ENCODE measurements at places on chromosomes 7 and 10.

GRCh38 chr10:1308962-1309616 is 252.9 kb downstream of the WDR37 start:
- DNase-seq: no peak

GRCh38 chr7:50864694-50865093 is 82.0 kb upstream of the GRB10 start:
- no peak for DNase-seq

GRCh38 chr10:110421512-110422138 is 76.1 kb upstream of the DUSP5 start:
- no peak for DNase-seq

DNA sequence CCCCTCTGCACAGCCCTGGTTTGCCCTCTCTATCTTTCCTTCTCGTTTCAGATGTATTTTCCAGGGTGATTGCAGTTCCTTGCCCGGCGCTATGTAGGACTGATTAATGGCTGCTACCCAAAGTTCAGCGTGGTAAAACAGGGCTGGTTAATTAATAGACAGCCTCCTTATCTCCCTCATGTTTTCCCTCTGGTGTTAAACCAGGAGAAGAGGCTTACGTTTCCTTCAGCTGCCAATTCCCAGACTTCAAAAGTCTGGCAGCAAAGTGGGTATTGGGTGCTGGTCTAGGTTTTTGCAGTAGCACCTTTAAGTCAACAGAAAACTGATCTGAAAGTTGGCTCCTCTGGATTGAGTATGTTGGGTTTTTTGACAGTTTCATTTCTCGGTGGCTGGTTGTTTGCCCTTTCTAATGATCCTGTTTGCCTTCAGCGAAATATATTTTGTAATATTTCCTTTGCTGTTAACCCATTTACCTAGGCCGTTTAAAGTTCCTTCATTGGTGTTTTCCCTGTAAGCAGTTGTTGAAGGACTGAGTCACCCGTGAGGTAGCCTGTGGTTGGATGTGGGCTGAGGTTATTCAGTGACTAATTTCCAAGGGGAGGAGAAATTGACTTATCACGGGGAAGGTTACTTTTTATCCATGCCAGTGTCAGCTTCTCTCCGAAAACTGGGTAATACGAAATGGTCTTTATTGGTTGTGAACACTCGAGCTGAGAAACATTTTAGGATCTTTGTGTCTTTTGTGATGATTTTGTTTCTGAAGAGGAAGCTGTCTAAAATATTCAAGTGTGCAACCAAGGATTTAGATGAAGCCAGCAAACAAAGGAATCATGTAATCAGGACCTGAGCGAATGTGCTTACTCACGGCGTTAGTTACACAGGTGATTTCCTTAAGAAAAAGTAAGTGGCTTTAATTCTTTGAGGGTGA is 257.2 kb downstream of the KIAA1217 start:
- no peak for DNase-seq

DNA sequence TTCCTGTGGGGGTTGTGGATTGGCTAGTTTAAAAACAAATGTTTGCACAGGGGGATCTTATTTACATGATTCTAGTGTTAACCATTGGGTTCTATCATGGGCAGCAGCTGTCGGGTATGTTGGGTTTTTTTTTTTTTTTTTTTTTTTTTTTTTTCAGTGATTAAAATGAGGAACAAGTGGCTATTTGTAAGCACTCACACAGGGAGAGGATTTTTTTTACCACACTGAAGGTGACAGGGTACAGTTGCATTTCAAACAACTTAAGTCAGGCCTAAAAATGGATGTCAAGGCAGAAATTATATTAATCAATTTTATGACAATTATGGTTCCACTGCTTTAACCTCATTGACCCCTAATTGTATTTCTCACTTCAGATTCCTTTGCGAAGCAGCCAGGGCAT is 92.8 kb downstream of the CD36 start:
- no peak for DNase-seq

DNA sequence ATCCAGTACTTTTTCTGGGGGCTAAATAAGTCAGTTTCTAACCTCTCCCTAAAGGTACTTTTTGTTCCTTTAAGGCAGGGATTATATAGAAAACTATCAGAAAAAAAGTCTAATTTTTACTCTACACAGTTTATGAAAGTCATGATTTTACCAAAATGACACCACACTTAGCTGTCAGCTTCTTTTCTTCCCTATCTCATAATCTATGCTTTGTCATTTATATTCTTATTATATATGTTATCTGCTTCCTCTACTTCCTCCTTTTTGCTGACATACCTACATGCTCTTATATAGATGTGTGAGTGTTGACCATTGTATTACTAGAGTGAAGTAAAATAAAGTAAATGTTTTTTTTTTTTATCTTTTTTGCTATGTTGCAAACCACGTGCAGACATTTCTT is 203.9 kb upstream of the CHRM2 start:
- no peak for DNase-seq

DNA sequence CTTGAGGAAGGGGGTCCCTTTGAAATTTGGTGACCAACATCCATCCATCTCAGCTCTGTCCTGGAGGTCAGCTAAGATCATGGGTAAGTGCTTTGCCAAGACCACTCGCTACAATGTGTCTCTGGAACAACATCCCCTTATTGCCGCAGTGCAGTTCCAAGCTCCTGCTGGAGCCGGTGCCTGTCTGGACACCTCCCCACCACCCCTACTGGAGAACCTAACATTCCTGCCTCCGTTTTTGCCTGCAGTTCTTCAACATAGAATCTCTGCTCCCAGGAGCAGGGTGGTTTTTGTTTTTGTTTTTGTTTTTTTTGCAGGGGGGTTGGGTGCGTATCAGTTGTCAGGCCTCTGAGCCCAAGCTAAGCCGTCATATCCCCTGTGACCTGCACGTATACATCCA is 51.2 kb upstream of the FXYD4 start:
- no peak for DNase-seq

DNA sequence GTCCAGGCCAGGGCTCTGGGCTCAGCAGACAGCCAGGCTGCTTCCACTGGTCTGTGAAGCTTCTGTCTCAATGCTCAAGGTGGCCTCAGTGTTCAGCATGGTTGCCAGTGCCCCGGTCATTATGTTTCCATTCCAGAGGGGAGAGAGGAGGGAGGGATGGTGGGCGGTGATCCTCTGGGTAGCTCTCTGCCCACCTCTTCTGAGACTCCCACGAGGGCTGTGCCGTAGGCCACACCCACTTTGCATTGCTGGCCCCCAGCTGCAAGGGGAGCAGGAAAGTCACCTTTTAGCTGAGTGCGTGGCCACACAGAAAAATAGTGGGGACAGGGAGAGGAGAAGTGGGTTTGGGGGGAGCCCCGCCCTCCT is 42.5 kb downstream of the FOXK1 start:
- DNase-seq: no peak

DNA sequence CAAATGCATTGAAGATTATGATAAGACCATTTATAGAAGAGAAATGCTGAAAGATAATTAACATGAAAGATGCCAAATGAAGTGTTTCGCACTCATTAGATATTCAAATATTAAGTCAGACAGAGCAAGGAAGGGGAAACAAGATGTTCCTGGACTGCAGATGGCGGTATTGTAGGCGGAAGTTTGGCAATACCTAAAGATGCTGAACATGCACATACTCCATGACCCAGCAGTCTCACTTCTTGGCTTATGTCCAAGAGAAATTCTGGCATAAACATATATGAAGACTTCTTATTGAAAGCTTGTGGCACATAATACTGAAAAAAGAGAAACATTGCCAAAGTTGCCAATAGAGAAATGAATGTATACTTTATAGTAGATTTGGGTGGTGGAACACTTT is 325.4 kb upstream of the SEMA3C start:
- DNase-seq: no peak

GRCh38 chr7:30143748-30144251 is 9.0 kb downstream of the MTURN start:
- DNase-seq: no peak

DNA sequence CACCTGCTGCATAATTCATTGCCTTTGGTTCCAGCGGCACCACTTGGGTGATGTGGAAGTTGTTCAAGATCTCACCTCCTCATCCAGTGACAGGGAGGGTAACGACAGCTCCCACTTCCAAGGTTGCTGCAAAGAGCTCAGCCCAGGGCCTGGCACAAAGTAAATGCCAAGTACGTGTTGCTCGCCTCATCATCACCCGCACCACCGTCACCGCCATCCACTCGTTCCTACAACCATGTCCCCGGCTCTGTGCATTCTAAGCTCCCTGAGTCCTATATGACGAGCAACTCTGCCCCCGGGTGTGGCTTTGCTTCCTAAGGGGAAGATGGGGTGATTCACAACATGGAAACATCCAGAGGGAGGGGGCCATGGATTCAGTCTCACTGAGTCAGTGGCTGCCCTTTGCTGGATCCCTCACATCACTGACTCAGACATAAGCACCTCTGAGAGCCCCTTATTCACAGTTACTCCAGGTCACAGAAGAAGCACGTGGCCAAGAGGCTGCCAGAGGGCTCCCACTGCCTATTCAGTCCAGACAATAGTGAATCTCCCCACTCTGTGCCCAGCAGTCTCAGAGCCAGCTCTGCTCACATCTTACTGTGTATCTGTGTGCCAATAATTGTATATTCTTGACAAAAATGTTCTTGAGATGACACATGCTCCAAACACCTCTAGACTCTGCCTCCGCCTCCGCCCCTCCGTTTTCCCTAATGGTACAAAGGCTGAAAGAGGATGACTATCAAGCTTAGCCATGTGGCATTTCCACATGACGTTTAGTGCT is 159.1 kb downstream of the GFRA1 start:
- DNase-seq: no peak

DNA sequence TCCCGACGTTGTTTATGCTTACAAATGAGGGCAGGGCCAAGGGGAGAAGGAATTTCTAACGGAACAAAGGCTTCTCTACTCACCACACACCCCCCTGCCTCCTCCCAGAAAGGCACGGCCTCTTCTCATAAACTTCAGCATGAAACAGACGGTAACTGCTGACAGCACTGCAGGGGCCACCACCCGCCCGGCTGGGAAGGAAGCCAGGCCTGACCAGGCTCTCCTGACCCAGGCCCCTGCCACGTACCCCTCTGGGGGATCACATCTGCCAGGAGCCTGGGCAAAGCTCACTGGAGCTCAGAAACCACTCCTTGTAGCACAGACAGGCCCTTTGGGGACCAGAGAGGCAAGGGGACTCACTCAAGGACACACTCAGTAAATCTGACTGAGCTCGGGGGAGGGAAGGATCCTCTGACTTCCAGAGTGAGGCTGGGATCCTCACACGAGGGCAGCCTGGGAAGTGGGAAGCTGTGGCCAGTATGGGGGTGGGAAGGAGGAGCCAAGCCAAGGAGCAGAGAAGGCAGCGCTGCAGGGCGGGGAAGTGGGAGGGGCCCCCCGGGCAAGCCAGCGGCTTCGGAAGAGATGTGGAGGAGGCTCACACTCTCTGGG is 46.1 kb downstream of the ZCCHC24 start:
- DNase-seq: no peak

DNA sequence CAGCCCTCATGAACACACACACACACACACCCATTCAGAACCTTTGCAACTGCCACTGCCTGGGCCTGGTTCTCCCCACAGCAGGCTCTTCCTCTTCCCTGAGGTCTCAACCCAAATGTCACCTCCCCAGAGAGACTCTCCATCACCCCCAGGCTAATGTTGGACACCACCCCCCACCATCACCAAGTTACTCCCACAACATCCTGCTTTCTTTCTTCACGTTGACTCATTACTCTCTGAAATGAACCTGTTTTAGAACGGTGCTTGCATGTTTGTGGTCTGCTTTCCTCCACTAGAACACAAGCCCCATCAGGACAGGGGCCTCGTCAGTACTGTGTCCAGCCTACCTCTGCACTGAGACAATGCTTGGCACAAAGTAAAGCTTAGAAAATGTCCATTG is 16.0 kb downstream of the AFAP1L2 start:
- no peak for DNase-seq

DNA sequence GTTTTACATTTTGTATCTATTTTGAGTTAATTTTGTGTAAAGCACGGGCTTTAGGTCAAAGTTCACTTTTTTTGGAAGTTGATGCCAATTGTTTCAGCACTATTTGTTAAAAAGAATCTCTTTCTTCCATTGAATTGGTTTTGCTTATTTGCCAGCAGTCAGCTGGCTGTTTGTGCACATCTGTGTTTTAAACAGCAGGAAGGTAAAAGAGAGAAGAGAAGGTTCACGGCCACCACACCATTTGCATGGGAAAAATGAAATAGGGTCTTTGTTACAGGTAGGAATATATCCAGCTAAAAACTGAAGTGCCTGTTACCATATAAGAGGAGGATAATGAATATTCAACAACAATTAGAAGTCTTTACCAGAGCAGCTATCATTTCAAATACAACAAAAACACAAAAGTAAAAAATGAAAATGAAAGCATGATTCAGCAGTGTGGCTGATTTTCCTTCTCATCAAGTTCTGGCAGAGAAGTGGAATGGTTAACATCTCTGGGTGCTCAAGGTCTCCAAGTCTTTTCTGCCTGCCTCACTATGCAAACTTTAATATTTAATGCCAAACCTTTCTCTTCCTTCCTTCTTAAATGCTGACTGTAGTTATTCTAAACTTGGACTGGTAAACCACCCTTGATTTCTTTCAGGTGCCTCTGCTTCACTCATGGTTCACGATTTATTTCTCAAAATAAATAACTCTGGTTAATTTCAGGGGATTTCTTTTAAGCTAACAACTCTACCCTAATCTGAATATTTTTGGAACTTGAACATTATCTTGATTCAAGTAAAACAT is 841.5 kb downstream of the GRM8 start:
- DNase-seq: no peak

- no peak for DNase-seq
Observed at GRCh38 chr7:37526623-37527022, 78.0 kb upstream of the ELMO1 start.

- no peak for DNase-seq
Observed at GRCh38 chr7:130894146-130894908, 160.3 kb upstream of the KLF14 start.

GRCh38 chr10:74753442-74754211 is 72.8 kb upstream of the KAT6B start:
- DNase-seq: no peak

GRCh38 chr7:104843198-104843597 is 170.8 kb upstream of the KMT2E start:
- no peak for DNase-seq

GRCh38 chr7:147775516-147776284 is 814.9 kb upstream of the C7orf33 start:
- DNase-seq: no peak

DNA sequence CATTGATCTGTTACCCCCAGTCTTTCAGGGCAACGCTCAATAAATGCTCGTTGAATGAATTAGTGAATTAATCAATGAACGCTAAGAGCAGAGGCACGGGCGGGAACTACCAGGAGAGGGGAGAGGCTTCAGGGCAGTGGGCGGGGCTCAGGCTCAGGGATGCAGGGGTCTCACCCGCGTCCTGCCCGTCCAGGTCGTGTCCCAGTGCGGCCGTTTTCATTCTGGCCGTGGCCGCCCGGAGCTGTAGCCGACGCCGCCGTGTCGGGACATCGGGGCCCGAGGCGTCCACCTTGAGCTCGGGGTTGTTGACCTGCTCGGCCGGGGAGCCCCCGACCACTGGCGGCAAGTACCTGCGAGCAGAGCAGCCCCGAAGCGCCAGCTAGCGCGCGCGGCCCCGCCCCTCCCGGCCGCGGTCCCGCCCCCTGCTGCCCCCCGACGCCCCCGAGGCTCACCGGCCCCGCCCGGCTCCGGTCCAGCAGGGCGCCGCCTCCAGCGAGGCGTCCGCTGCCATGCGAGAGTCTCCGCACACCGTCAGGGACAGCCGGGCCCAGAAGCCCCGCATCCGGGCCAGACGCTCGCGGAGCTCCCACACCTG is 2.8 kb upstream of the GAL3ST4 start:
- peak; percentile 37 for DNase-seq

GRCh38 chr7:2792856-2793487 is 51.1 kb downstream of the GNA12 start:
- DNase-seq: no peak
